ENCODE measurements at places on chromosomes 12 and 14.

DNA sequence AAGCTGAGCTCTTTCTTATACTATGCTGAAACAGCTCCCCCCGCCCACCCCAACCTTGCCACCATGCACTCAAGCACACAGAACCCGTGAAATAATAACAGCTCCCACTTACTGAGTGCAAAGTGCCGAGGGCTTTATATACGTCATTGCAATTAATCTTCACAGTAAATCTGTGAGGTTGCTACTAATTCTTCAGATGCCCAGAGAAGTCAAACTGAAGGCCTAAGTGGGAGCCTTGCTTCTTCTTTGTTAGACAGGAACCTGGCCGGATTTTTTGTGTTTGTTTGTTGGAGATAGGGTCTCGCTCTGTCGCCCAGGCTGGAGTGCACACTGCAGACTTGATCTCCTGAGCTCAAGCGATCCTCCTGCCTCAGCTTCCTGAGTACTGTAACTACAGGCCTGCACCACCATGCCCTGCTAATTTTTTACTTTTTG lies 34.0 kb downstream of the VCPKMT start:
- no peak for DNase-seq

GRCh38 chr12:28975564-28976340 lies 173.3 kb upstream of the FAR2 start:
- DNase-seq = no peak

- DNase-seq = no peak
Measured at GRCh38 chr14:81435391-81436295, 35.5 kb upstream of the STON2 start.

DNA sequence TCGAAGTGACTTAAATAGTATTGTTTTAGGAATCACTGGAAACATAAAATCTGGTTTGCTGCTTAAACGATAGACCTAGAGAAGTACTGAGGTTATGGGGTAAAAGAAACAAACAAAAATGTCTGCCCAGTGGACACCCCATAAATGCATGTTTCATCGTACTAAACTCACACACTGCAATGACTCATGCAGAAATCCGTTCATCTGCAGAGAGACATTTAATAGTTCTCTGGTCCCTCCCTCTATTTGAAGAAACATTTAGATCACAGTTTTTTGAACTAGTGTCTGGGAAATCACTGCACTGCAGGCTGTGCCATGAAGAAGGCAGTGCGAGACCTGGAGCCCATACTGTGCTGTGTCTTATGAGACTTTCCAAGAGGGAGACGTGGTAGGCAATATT lies 25.5 kb downstream of the SLC17A8 start:
- DNase-seq = no peak
